ENCODE measurements at places on chromosomes 7 and 10.

DNA sequence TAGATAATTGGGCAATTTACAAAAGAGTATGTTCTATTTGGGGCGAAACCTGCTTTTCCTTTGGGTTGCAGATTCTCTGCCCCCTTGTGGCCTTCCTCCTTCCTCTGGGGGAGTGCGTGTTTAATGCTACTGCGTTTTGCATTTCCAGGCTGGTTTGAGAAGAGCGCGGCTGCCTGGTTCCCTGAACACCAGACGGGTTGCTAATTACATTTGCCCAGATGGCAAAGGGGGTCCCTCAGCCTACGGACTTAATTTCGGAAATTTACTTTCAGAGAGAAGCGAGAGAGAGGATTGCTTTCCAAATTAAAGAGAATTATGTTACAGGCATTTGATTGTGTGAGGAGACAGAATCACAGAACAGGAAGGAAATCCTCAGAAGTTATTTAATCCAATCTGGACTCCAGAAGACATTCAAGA lies 91.9 kb upstream of the JAZF1 start:
- peak; percentile 59 for DNase-seq

DNA sequence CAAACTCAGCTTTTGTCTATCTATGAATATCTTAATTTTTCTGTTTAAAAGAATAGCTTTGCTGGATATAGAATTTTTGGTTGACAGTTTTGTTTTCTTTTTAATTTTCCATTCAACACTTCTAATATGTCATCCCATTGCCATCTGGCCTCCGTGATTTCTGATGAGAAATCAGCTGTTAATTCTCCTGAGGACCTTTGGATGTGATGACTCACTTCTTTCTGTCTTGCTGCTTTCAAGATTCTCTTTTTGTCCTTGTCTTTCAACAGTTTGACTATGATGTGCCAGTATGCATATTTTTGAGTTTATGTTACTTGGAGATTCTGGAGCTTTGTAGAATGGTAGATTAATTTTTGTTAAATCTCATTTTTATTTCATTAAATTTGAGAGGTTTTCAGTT lies 38.4 kb downstream of the ZNF518A start:
- no peak for DNase-seq

DNA sequence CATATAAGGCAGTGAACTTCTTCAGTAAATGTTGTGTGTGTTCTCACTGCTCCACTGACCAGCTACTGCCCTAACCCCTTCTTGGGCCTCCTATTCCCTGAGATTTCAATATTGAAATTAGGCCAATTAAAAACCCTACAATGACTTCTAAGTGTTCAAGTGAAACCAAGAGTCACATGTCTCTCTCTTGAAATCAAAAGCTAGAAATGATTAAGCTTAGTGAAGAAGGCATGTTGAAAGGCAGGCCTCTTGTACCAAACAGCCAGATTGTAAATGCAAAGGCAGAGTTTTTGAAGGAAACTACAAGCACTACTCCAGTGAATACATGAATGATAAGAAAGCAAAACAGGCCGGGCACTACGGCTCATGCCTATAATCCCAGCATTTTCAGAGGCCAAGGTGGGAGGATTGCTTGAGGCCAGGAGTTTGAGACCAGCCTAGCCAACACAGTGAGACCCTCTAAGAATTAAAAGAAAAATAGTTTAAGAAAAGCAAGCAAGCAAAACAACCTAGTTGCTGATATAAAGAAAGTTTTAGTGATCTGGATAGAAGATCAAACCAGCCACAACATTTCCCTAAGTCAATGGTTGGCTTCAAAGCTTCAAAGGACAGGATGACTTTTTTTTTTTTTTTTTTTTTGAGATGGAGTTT lies 22.3 kb downstream of the BRAF start:
- no peak for DNase-seq

DNA sequence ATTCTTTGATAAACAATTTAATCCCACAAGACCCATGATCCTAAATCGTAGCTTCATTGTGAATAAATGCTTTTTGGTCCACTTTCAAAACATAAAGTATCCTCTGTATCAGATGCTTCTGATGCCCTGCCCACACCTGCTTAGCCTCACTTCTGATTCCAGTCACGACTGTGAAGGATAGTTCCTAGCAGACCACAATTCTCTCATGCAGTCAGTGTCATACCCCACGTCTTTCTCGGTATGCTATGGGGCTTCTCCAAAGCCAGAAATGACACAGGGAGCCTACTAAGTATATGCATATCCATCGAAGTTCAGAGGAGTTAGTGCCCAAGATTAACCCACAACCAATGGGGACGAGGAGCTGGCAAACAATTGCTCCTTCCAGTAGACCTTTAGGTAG lies 27.6 kb upstream of the CTNNA3 start:
- DNase-seq = no peak

DNA sequence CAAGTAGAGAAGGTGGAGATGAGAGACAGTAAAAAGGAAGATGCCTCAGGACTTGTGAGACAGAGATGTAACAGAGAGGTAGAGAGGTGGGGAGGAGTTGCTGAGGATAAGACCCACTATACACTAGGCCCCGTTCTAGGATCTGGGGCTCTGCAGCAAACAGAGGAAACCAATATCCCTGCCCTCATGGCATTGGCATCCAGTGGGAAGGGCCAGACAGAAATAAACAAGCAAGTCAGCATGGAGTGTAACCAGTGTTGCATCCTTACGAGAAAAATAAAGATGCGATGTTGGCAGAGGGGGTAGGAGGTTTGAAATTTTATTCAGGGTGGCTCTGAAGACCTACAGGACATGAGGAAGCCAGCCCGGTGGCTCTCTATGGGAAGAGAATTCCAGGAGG lies 22.0 kb upstream of the EEPD1 start:
- no peak for DNase-seq

GRCh38 chr10:99234791-99235657 lies 628 bp downstream of the HPSE2 start:
- peak; percentile 3 for DNase-seq

- DNase-seq = no peak
These were observed 164.2 kb downstream of the NXPH1 start for GRCh38 chr7:8597565-8597964.

GRCh38 chr10:26567351-26567721 lies 129.2 kb downstream of the APBB1IP start:
- DNase-seq = no peak

- DNase-seq = no peak
These were observed 341.7 kb upstream of the SEMA3D start for GRCh38 chr7:85528581-85528980.

- DNase-seq = no peak
These were observed 5.6 kb downstream of the RAPGEF5 start for GRCh38 chr7:22351329-22351692.

GRCh38 chr10:80921032-80921431 lies 383.3 kb downstream of the SH2D4B start:
- no peak for DNase-seq

GRCh38 chr10:132384618-132385388 lies 12.2 kb upstream of the PWWP2B start:
- DNase-seq = no peak

- DNase-seq = no peak
These were observed 32.2 kb upstream of the TRIL start for GRCh38 chr7:28990200-28990960.

Measured in astrocyte of the spinal cord (primary cell).